ENCODE measurements at places on chromosomes 12 and 14.

GRCh38 chr12:119410396-119410795 lies 75.9 kb downstream of the CCDC60 start:
- no peak for DNase-seq
- H3K4me3 ChIP-seq = peak overlapping the region; percentile 1
- peaks cover 15% of the 10 kb centered on the region for H3K27me3 ChIP-seq
- no peaks in the 10 kb centered on the region for H3K36me3 ChIP-seq

GRCh38 chr14:90277581-90278198 lies 21.3 kb downstream of the PSMC1 start:
- H3K27me3 ChIP-seq = no peaks in the 10 kb centered on the region
- DNase-seq = no peak
- H3K27ac ChIP-seq = no peak overlapping the region
- no peaks in the 10 kb centered on the region for H3K4me1 ChIP-seq
- peaks cover 10% of the 10 kb centered on the region for H3K36me3 ChIP-seq

DNA sequence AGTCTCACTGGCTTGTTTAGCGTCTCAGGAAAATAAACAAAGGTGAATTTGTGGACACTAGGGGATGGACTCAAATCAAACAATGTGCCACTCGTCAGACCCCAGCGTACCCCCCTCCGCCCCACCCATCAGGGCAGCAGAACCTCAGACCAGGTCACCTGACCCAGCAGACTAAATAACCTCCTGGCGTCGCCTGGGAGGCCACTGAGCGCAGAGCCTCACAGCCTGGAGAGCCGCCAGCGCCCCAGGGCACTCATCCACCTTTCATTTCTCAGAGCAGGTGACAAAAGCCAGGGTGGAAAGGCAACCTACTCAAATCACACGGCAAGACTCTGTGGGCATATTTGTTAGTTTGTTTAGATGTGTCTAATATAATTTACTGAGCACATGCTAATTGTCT lies 100.9 kb downstream of the DICER1 start:
- no peaks in the 10 kb centered on the region for H3K36me3 ChIP-seq
- DNase-seq = no peak
- peaks cover 5% of the 10 kb centered on the region for H3K27me3 ChIP-seq
- H3K4me3 ChIP-seq = no peak overlapping the region

GRCh38 chr12:18135509-18135908 lies 45.5 kb upstream of the RERGL start:
- peaks cover 3% of the 10 kb centered on the region for H3K27me3 ChIP-seq
- H3K36me3 ChIP-seq = no peaks in the 10 kb centered on the region
- H3K4me1 ChIP-seq = no peaks in the 10 kb centered on the region
- H3K4me3 ChIP-seq = no peak overlapping the region
- DNase-seq = no peak

DNA sequence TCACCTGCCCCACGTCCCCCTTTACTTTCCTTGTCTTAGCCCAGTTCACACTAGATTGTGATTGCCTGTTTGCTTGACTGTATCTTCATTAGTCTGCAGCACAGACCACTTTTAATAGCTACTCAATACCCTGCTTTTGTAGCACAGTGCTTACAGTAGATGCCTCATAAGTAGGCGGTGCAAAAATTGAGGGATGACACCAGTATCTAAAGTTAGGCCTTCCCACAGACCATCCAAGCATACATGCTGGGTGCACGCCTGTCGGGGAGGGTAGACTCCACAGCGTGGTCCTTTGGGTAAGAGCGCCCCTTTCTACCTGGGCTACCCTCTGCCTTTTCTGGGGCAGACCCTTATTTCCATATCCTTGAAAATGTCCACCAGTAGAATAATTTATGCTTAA lies 140.8 kb downstream of the GCH1 start:
- H3K4me3 ChIP-seq = no peak overlapping the region
- H3K4me1 ChIP-seq = peaks cover 6% of the 10 kb centered on the region
- H3K27ac ChIP-seq = no peak overlapping the region

DNA sequence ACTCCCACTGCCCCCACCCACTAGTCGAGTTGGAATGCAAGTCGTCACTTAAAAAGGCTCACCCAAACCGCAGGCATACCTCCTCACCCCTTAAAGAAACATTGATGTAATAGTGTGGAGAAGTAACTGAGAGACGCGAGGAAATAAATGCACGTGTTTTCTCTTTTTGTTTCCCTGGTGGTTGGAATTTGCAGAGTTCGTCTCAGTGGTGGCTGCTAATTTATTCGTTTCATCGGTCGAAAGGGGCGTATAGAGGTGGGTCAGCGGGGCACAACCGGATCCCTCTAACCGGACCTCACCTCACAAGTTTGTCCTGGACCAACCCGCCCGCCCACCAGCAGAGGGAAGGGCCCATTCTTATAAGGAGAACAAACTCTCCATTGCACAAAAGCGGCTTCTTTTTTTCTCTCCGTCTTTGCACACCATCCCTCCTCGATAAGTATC lies 5.0 kb upstream of the NPAS3 start:
- peaks cover 16% of the 10 kb centered on the region for H3K4me1 ChIP-seq
- peaks cover 4% of the 10 kb centered on the region for H3K36me3 ChIP-seq
- H3K27ac ChIP-seq = peak overlapping the region; percentile 77
- no peak for DNase-seq
- peak overlapping the region; percentile 91 for H3K4me3 ChIP-seq

GRCh38 chr12:32146074-32146873 lies 39.6 kb downstream of the BICD1 start:
- DNase-seq = no peak
- H3K27me3 ChIP-seq = no peaks in the 10 kb centered on the region
- no peak overlapping the region for H3K4me3 ChIP-seq
- no peak overlapping the region for H3K27ac ChIP-seq
- peaks cover 26% of the 10 kb centered on the region for H3K36me3 ChIP-seq
- H3K4me1 ChIP-seq = no peaks in the 10 kb centered on the region

DNA sequence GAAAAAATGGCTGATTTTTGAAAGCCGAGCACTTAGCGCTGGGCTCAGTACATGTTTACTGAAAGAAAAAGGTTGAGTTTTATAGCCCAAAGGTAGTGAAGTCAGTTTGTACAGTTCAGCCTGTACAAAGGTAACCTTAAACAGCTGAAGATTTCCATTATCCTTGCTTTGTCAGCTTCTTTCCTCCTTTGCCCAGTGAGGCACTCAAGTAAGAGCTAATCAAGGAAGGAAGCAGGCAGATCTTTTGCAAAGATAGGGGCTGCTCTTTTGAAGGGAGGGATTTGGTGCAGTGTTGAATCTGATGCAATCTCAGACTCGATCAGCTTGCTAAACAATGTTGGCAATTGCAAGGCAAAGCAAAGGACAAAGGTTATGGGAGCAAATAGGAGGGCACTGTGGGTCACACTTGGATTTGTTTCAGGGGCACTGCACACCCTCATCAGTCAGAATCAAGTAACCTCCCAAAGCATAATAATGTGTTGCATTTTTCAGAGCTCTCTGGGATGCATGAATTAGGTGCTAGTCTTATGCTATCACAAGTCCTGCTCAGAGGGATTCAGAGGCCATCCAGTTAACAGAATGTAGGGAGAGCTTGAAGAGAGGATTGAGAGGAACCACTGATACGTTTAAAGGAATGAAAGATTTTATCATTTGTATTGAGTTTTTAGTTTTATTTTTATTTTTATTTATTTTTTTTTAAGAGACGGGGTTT lies 44.4 kb downstream of the ANO6 start:
- peaks cover 4% of the 10 kb centered on the region for H3K36me3 ChIP-seq
- DNase-seq = no peak
- peak overlapping the region; percentile 61 for H3K4me3 ChIP-seq

- peaks cover 50% of the 10 kb centered on the region for H3K4me1 ChIP-seq
- peak overlapping the region; percentile 80 for H3K27ac ChIP-seq
- no peaks in the 10 kb centered on the region for H3K27me3 ChIP-seq
Observed at GRCh38 chr12:50506753-50507473, 2.1 kb downstream of the DIP2B start.

DNA sequence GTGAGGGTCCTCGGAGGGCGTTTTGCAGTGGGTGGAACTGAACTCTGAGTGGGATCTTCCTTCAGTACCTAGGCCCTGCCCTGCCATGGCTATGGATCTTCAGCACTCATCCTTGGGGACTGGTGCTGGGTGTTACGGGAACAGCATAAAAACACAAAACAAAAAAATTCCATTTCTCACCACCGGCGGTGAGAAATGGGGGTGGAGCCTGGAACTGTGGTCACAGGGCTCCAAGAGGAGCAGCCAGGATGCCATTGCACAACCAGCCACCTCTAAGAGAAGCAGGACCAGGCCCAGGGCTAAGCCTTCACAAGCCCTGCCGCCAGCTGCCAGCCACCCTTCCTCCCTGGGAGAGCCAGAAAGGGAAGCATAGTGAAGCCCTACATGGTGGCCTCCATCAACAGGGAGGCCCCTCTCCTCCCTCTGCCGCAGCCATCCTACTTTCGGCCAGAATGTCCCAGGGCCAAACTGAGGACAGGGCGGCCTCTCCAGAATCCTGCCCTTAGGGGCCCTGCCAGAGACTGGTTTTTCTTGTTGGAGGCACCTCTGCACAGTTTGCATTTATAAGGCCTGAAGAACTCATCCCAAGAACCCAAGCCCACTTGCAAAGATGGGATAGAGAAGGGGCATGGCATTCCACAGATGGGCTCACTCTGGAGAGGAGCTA lies 76.5 kb downstream of the VCPKMT start:
- peaks cover 22% of the 10 kb centered on the region for H3K4me1 ChIP-seq
- H3K27ac ChIP-seq = peak overlapping the region; percentile 90
- DNase-seq = no peak
- no peak overlapping the region for H3K4me3 ChIP-seq
- no peaks in the 10 kb centered on the region for H3K27me3 ChIP-seq

Data from type B pancreatic cell (in vitro differentiated cells).